Stimulated activated CD8-positive, alpha-beta memory T cell treated with anti-CD3 and anti-CD28 coated beads, Interleukin-15, amount 100 ng/mL, for 48 hours (primary cell): ENCODE measurements at places on chromosomes 6 and 20.

GRCh38 chr6:107180099-107180498 lies 64.8 kb upstream of the BEND3 start:
- DNase-seq: no peak

DNA sequence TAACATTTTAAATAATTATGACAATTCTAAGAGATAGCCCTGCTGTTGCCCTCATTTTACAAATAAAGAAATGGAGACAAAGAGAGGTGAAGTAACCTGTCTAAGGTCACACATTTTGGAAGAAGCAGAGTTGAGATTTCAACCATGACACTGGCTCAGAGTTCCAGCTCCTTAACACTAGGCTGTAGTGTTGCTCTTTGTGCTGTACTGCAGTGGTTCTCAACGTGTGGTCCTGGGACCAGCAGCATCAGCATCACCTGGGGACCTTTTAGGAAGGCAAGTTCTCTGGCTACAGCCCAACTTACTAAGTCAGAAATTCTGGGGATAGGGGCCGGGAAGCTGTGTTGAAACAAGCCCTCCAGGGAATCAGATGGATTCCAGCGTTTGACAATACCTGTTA lies 62.4 kb upstream of the FERMT1 start:
- no peak for DNase-seq

DNA sequence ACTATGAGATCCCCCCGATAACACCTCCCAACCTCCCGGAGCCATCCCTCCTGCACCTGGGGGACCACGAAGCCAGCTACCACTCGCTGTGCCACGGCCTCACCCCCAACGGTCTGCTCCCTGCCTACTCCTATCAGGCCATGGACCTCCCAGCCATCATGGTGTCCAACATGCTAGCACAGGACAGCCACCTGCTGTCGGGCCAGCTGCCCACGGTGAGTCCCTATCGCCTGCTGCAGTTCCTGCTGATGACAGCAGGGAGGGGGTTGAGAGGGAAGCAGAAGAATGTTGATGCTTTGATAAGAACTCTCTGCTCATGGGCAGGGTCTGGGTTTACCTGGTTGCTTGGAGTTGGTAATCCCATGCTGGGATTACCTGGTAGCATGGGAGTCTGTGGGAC lies 91.9 kb downstream of the TOX2 start:
- no peak for DNase-seq

DNA sequence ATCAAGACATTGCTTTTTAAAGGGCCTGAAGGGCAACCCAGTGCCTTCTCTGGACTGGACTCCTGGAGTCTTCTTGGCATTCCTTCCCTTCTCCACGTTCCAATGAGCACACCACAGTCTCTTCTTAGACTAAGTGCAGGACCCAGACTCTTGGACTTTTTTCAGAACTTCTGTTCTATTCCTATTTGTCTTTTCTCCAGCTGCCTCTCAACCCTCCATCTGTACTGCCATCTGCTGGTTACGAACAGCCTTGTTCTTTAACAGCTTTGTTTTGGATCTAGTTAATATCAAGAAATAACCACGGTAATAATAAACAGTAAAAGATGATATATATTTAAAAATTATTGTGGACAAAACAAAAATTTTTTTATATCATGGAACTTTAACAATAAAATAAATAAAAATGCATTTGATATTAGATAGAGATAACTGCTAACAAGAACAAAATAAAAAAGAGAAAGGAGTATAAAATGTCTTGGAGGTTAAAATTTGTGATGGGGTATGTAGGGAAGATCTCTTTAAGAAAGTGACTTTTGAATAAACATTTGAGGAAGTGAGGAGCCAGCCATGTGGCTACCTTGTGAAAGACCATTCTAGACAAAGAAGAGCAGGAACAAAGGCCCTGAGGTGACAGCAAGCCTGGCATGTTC lies 105.1 kb upstream of the HCRTR2 start:
- DNase-seq: no peak

DNA sequence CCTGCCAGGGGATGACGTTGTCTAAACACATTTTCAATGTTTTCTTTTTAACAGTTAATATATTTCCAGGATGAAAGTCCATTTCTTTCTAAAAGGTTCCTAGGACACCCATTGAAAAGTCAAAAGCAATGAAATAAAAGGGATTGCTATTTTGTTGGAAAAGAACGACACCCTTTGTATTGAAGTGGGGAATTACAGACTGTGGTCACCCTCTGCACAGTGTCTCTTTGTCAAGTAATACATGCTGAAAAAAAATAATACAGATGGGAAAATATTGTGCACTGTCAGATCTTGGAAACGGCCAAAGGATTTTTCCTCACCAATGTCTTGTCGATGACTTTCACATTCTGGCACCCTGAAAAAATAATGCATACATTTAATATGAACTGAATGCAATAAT lies 56.9 kb downstream of the HAO1 start:
- DNase-seq: no peak

- no peak for DNase-seq
These were observed 106.5 kb downstream of the LRFN2 start for GRCh38 chr6:40480678-40481077.

- no peak for DNase-seq
These were observed 93.6 kb downstream of the KIF16B start for GRCh38 chr20:16479666-16480065.

DNA sequence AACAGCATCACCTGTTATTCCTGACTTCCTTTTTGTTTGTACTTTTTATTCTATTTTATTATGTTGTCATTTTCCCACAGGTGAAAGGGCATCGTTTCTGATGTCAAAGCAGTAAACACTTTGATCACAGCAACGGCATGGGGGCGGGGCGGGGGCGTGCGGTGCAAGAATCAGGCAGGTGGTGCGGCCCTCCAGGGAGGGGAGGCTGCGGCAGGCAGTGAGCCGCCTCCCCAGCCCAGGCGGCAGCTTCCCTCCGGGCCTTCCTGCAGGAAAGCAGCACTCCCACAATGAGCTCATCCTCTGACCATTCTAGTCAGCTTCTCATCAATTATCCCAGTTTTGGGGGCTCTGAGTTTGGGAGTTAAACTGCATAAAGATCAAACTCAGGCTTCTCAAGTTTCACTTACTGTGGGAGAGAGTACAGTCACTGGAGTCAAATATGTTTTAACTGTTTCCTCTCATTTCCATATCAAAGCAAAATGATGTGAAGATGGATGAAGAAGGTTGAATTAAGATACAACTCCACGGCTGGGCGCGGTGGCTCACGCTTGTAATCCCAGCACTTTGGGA lies 608.4 kb upstream of the AGPAT4 start:
- no peak for DNase-seq

GRCh38 chr6:84329516-84329915 lies 102.1 kb upstream of the CEP162 start:
- no peak for DNase-seq

DNA sequence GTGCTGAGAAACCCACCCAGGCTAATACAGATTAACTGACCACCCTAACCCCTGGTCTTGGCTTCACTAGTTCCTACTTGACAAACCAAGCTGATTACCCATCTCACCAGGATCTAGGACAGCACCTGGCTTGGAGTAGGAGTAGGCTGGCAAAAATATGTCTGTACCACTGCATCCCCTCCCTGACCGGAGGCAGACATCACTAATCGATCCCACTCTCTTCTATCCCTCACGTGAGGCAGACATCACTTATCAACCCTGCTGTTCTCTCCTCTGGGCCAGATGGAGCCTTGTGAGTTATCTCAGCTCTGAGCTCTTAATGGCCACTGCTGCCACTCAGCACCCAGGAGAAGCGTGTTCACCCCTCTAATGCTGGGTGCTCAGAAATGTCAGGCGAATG lies 324.3 kb downstream of the CDH4 start:
- DNase-seq: no peak

GRCh38 chr20:24309596-24309995 lies 159.8 kb upstream of the SYNDIG1 start:
- no peak for DNase-seq

- DNase-seq: no peak
These were observed 246.2 kb downstream of the PACRG start for GRCh38 chr6:162973980-162974379.

DNA sequence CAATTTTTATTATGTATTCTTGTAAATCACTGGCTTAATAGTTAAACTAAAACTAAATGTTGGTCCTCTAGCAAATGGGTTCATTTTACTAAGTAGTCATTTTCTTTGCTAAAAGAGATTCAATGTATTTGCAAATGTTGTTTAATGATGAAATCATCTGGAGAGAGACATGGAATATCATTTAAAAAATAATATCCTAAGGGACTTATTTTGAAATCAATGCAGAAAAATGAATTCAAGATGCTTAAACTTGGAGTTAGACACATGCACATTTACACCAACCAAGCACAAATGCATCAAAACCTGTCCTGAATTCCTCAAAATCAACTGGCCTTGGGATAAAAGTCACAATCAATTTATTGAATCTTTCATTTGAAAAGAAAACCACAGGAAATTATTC lies 165.0 kb upstream of the RNF217 start:
- DNase-seq: no peak

GRCh38 chr6:15690510-15690909 lies 27.7 kb upstream of the DTNBP1 start:
- no peak for DNase-seq

DNA sequence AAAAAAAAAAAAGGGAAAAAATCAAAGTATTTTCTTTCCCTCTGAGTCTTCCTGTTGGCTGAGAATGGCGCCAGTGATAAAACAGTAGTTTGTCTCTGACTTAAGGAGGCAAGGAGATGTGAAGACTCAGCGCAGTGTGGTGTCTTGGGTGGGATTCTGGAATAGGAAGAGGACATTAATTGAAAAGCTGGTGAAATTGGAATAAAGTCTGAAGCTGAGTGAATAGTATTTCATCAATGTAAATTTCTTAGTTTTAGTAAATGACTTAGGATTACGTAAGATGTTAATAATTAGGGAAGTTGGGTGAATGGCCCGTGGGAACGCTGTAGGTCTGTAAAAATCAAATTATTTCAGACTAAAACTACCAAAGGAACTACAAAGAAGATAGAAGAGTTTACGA lies 122.8 kb upstream of the ZNF217 start:
- no peak for DNase-seq
